ENCODE measurements at places on chromosomes 3 and 15.

DNA sequence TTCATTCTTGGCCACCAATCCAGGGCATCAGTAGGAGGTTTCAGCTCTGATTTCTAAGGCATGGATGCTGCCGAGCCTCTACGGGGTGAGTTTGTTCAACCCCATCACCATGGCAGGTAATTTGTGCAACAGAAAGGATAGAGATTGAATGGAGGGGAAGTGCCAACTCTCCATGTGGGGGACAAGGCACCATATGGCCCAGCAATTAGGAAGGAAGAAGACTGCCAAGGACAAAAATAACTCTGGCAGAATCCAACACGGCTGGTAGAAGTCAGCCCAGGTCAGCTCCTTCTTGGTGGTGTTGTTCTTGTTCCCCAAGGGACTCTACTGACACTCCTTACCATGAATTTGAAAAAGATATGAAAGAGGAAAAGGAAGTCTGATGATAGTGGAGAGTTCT lies 503.9 kb downstream of the MAGI1 start:
- DNase-seq, result no peak

GRCh38 chr3:7190095-7190494 lies 329.2 kb downstream of the GRM7 start:
- DNase-seq, result no peak

DNA sequence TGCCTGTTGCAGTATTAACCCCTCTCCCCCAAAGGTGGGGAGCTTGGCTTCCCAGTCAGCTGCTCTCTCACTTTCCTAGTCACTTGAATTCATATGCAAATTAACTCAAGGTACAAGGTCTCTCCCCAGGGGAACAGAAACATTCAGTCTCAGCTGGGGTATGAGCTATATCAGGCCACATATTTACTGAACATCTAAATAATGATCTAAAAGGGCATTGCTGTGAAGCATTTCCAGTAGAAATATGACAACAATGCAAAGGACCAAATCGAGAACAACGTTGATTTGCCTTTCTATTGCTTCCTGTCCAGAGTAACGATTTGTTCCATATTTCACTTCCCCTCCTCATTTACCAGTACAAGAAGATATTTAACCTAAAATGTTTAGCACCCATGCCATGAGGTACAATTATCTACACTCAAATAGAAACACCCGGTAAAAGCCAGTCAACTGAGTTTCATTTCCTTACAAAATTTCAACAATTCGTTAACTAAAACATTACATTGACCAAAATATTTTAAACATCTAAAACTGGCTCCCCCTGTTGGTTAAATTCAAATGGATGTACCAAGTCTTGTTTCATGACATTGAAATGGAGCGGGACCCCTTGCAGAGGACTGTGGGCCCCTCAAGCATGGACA lies 36.5 kb upstream of the KLHL6 start:
- DNase-seq, result no peak

- no peak for DNase-seq
These were observed 53.3 kb upstream of the LIPC start for GRCh38 chr15:58378241-58379085.

- no peak for DNase-seq
These were observed 174.3 kb upstream of the ZBTB20 start for GRCh38 chr3:115321400-115321805.

DNA sequence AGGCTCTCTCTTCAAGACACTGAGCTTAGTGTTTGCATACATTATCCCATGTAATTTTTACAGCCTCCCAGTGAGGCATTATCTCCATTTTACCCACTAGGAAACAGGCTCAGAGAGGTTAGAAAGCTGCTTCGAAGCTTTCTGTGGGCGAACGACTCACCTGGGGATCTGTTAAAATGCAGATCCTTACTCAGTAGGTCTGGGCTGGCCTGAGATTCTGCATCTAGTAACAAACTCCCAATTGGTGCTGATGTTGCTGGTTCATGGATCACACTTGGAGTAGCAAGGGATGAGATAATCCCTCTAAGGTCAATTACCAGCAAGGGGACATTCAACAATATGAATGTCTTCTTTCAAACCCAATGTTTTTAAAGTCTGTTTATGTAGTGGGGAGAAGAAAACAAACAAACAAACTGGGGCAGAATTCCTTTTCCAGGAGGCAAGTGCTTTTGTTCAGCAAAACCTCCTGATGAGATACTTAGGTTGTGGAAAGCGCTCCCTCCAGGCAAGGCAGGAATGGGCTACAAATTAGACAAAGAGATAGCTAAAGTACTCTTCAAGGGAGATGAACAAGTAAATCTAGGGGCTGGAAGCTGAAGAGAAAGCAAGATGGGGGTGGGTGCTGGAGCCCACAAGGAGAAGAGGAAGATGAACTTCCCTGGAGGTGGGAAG lies 311.9 kb downstream of the SHQ1 start:
- no peak for DNase-seq

- DNase-seq, result no peak
These were observed 407.0 kb upstream of the RGMA start for GRCh38 chr15:93495799-93496637.

- DNase-seq, result no peak
These were observed 315.8 kb downstream of the UACA start for GRCh38 chr15:70447521-70447920.

- DNase-seq, result no peak
These were observed 66.1 kb upstream of the CTDSPL start for GRCh38 chr3:37795431-37796061.

DNA sequence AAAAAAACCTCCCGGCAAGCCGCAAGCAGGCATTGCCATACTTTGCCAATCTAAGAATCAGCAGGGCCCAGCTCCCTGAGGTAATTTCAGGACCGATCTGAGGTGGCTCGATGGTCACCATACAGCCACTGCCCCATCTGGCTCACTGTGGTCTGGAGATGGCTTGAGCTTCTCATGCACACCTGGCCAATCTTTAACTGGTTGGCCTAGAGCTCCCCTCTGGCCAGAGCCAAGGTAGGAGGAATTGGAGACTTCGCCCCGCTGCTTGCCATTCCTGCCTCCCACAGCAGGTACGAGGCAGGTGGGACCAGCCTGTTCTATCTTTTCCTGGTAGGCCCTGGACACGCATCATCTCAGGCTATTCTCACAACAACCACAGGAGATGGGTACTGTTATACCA lies 10.1 kb downstream of the CYP1A2 start:
- no peak for DNase-seq

- no peak for DNase-seq
These were observed 53.4 kb downstream of the HES1 start for GRCh38 chr3:194189243-194189791.

DNA sequence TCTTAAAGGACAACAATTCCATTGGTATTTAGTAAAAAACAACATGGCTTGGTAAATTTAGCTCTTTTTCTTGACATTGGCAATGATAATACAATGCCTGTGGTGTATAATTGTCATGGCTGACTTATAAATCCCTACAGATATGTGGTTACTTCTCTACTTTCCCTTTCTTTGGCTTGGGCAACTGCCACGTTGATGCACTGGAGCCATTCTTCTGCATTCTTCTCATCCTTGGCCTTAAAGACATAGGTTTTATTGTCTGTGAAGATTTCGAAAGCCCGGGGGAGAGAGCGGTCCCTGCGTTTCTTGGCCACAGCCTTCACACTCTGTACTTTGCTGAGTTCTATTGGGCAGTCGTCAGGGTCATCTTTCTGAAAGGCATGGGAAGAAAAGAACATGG lies 101.1 kb upstream of the CCNL1 start:
- DNase-seq, result no peak

DNA sequence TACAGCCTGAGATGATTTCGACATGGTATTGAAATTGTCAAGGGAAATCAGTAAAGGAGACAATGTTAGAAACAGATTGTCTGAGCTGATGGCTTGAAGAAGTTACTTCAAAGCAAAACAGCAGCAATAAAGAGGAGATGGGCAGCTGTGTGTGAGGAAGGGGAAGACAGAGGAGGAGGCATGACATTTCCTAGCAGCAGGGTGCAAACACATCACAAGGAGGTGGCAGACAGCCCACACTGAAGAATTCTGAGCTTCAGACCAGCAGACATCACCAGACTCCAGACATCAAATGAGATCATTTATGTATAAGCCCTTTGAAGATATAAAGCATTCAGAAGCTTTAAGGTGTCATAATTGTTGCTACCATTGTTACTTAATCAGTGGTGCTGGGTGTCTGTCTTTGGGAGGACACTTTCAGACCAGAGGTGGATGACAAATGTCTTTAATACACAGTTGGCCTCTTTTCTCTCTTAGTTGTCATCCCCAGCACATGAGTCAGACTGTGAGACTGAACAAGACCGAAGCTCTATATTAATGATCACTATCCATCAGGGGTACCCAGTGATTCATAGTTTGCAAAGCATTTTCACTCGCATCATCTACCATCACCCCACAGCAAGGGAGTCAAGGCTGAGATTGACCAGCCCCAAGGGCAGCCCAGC lies 203.9 kb downstream of the MINAR1 start:
- no peak for DNase-seq

DNA sequence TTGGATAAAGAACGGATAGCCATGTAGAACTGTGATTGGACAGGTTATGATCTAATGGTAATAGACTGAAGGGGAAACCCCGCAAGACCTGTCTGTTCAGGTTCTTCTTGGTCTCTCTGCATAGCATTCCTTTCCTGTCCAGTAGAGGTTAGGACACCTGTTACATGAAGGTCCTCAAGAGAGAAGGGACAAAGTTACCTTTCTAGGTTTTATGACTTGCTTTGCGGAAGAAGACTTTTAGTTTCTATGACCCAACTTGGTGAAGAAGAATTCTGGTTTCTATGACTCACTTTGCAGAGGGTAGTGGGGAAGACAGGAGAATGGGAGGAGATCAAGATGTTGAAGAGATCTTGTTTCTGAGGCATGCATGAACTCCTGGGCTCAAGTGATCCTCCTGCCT lies 97.9 kb upstream of the C3orf80 start:
- no peak for DNase-seq

- no peak for DNase-seq
These were observed 284.3 kb downstream of the UACA start for GRCh38 chr15:70479056-70479455.

DNA sequence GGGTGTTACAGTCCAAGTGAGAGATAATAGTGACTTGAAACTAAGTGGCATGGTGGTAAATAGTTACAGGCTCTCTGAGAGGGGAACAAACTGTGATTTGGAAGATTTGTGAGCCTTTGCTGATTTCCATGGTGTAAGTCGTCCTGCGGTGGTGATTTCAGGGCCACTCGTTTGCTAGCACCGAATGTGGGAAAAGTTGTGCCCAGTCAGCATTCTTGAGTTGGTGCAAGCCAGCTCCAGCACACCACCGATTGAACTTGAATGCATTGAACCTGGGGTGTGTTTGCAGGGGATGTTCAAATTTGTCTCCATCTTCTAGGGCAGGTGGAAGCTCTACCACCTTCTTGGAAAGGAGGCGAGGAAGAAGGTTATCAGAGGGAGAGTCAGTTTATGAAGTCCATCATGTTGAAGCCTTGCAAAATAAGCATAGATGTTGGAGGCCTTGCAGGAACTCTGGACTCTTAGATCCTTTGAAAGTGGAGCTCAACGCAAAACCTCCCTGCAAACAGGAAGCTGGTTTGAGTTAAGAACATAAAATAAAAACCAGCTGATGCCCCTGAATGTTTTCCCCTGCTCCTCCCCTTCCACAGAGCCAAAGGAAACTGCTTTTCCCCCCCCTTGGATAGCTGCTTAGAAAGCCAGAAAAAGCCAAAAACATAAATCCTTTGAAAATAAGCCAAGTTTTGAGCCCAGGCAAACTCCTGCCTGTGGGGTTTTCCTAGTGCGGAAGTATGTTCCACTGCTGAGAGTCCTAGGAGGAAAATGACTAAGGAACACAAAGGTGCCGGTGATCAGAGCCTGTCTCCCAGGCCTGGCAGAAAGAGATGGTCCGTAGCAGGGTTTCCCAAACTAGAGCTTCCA lies 21.9 kb downstream of the MAPKBP1 start:
- DNase-seq, result no peak

GRCh38 chr3:169835533-169835932 lies 22.8 kb upstream of the LRRC34 start:
- no peak for DNase-seq

DNA sequence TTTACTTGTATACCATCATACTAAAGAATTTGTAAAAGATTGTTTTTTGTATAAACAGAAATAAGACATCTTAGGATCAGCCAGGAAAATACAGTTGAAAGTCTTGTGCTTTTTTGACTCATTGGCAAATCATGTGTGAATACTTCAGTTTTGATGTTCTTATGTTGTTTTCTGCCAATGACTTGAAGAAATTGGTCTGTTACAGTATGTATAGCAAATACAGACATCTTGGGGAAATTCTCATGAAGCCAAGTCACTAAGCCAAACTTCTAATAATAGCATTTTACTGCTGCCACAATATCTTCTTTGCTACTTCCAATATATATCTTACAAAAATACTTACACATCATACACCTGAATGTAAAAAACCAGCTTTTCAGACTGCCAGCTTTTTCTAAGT lies 83.2 kb downstream of the DZIP3 start:
- no peak for DNase-seq

GRCh38 chr3:185825006-185825638 lies at the start of gene IGF2BP2:
Gene IGF2BP2, minus strand, starts transcription at chr3:185825042. Its CDS starts 82 bp downstream, at chr3:185824960.
- peak; percentile 55 for DNase-seq

GRCh38 chr3:49683162-49683561 lies 6.1 kb downstream of the MST1 start:
- no peak for DNase-seq

GRCh38 chr15:87582169-87582568 lies 674.4 kb downstream of the NTRK3 start:
- DNase-seq, result no peak

DNA sequence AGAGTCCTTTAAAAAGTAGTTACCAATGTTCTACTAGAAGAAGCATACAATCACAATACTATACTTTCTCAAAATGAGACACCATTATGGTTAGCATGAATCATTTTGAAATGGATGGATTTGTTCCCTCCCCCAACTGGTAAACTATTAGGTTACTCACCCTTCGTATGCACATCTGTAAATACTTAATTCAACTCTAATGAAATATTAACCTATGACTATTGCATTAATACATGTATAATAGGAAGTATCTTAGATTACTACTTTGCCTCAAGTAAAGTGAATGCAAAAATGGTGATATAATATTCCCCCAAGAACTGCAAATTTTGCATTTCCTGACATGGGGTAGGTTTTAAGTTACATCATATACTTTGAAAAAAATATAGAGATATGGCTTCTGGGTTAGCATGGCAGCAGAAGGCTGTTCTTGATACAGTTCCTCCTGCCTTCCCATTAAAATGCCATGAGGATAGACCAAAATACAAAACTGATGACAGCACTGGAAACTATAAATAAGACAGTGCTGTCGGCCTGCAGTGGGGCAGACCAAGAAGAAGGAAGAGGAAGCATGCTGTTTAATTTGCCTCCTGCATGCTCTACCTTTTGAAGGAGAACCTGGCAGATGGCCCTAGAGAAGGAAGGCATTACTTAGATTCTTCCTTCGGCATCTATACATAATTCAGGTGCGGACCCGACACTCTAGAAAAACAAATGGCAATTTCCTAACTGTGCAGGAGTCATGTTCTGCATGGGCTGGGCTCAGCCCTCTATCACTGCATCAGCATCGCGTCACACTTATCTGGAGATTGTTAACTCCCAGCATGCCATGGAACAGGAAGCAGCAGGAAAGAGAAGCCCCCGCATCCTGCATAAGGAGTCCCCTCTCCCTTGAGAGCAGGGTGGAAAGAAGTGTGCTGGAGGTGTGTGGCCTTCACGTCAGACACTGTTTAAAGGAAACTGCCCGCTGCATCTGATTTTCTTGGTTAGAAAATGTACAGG lies 41.8 kb upstream of the NEO1 start:
- no peak for DNase-seq
